ENCODE measurements at places on chromosomes 6 and 20.

GRCh38 chr6:150528648-150529285 lies 70.9 kb upstream of the PLEKHG1 start:
- DNase-seq = peak; percentile 52

DNA sequence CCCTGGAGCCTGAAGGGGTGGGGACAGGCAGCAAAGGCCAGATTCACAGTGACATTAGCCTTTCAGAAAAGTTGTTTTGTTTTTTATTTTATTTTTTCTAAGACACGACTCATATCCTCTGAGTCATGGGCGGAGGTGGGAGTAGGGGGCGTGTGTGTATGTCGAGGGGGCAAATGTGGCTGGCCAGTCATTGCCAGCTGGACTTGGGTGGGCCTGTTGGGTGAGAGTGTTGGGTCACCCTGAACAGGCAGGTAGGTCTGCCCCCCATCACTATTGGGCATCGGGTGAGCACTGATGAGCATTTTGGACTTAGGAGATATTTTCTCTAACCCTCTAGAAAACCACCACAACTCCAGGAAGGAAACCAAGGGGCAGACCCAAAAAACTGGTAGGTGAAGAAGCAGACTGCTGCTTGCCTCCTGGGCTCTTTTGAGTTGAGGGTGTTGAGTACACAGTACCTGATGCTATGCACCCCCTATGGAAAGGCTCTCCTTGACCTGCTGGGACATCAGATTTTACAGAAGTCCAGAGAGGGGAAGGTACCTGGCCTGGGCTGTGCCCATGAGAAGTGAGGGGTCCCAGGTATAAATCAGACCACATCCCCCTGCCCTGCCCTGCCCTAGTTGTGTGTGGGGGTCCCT lies 5.6 kb downstream of the SMIM29 start:
- no peak for DNase-seq

GRCh38 chr20:57474816-57475215 lies 50.1 kb downstream of the CTCFL start:
- no peak for DNase-seq

GRCh38 chr6:134809130-134809529 lies 140.8 kb downstream of the ALDH8A1 start:
- DNase-seq = no peak

- DNase-seq = no peak
These were observed 286.1 kb upstream of the PLCB4 start for GRCh38 chr20:8782804-8783203.

Measured in endothelial cell (in vitro differentiated cells).